ENCODE measurements at places on chromosomes 1 and 21.

DNA sequence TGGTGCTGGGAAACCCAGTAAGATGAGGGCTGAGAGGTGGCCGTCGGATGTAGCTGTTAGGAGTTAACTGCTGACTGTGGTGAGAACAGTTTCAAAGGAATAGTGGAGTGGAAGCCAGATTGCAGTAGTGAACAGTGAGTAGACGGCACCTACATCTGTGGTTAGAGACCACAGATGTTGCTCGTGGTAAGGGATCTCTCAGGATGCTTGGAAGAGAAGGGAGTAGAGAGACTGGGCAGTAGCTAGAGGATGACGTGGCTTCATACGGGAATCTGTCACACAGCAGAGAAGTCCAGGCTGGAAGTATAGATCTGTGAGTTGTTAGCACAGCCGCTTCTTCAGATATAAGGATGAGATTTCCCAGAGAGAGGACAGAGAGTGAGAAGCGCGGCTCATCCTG lies 7.8 kb upstream of the ARTN start:
- DNase-seq, result no peak

DNA sequence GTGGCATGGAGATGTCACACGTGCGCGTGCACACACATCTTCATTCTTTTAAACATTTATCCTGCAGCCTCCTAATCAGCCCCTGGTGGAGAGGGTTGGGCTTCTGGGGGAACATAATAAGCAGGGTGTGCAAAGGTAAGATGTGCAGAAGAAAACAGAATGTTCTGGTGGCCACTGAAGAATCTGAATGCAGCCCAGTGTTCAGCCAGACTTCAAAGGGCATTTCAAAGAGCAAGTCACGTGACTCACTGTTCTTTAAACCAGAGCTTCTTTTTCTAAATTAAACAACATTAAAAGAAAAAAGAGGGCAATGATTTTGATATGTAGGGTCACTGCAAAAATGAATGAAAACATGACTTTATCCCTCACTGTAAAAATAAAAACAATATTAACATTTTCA lies 89.8 kb downstream of the ABCA4 start:
- DNase-seq, result no peak

DNA sequence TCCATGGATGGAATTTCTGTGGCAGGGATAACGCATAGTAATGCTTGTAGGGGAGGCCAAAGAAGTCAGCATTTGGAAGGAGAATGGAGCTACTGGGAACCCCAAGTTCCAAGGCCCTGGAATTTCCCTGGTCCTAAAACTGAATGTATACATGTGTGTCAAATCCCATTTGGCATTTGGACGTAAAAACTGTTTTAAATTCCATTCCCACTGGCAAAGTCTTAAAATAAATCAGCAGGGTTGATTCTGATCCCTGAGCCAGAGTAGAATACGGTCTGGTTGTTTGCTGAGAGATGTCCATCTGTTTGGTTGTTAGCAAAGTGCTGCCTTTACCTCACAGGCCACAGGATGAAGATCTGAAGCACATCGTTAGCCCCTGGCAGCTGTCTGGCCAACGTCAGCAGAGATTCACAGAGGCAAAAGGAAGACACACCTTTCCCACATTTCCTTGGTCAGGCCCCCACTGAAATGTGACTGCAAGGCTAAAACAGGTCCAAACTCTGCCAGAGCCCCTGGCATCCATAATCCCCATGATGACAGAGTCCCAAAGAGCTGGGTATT lies 62.2 kb downstream of the GORAB start:
- no peak for DNase-seq

DNA sequence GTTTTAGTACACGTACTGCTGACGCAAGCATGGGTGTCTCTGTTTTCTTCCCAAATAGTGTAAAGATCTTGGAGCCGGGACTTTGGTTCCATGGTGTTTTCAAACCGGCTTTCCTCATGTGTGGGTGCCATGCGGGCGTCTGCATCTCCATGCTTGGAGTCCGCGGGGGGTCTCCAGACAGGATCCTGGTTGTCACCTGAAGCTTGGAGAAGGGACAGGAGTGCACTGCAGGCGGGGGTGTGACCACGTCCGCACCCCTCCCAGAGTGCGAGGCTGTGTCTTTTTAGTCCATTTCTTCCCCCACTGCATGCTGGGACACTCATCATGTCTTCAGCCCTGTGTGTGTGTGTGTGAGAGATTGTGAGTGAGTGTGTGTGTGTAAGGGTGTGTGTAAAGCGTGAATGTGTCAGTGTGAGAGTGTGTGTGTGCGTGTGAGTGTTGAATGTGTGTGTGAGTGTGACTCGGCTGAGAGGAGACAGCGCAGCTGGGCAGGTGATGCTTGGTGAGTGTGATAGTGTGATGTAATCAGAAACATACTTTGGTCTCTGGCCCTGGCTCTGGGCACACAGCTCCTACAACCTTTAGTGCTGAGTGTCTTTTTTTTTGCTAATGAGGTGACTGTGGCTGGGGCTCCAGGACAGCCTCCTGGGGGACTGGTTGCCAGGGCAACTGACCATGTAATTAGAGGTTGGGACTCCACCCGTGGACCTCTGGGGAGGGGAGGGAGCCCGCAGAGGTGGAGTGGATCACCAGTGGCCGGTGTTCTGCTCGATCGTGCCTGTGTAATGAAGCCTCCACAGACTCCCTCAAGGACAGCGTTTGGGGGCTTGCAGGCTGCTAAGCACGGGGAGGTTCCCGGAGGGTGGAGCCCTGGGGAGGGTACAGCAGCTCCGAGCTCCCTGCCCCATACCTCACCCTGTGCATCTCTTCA lies 55.1 kb downstream of the AGPAT3 start:
- no peak for DNase-seq

GRCh38 chr1:20508411-20508771 lies 440 bp upstream of the MUL1 start:
- no peak for DNase-seq

- DNase-seq, result no peak
These were observed 1114.2 kb downstream of the PLA2G4A start for GRCh38 chr1:187942986-187943385.

Measured in AG09319 (cell line).